ENCODE measurements at places on chromosomes 12 and 14.

DNA sequence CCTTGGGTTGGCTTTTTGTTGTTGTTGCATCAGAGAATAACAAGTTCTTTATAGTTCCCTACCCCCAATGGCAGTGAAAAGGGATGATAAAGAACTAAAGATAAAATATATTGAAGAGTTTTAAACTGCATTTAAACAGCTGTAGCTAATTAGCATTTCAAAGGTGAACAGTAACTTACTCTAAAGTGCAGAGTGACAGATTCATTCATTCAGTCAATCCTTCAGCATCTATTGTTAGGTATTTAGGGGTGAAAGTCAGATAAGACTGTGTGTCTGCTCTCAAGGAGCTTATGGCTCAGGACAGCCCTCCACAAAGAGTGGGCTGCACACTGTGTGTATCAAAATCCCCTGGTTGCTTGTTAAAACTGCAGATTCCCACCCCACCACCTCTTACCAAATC is 146.1 kb downstream of the SSPN start:
- no peak for DNase-seq

DNA sequence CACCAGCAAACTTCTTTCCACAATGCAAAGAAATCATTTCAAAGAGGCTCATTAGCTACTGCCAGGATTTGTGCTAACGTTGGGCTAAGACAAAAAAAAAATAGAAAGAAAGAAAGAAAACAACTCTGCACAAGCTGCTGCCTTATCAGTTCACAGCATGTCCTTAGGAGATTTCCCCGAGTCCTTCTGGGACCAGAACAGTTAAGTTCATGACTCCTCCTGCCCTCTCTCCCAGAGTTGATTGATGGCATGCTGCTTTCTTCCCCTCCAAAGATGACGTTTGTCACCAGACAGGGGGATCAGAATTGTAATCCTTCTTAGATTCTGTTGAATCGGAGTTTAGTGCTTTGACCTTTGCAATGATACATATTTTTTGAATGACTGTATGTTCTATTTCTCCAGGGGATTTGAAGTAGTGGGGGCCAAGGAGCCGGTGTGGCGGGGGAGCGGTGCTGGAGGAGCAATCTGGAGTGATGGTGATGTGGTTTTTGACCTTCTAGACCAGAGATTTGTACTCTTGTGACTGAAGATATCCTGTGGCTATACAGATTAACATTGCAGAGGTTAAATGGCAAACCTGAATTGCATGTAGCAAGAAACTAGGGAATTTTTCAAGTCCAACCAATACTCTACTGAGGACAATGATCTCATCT is 409.2 kb upstream of the TMPO start:
- no peak for DNase-seq

DNA sequence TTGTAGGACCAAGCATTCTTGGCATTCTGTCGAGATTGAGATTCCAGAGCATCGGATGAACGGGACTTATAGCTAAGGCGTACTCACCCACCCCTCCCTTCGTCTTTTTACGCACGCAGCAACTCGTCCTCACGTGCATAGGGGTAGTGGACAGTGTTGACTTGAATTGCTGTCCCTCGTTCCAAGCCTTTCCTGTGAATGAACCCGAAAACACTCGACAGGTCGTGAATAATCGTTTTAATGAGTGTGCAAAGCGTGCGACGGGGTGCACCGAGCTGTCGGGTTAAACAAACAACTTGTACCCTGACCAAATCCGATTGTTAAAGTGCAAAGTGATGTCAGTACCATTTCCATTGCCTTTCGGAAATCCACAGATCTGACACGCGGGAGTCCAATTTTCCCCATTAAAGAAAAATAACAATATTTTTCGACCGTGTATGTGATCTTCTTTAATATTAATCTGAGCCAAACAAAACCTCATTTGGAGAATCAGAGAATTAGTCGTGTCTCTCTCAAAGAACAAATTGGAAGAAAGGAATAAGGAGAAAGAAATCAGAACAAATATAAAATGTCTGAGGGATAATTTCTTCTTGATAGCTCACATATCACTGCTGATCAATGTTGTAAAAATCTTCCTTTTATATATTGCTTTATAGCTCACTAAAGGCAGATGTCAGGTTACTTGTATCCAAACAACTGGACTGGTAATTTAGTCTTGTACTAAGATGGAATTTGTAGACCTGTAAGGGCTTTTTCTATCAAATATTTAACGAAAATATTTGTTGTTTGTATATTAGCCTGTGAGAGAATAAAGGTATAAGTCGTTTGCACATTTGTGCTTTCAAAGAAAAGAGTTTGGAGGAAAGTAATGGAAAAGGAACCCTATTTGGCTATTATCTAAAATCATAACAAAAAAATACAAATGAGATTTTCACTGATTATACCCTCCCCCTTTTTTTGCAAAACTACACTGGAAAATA is 11.8 kb downstream of the FOXG1 start:
- no peak for DNase-seq

- DNase-seq: no peak
Measured at GRCh38 chr12:26379777-26380467, 184.5 kb downstream of the SSPN start.

DNA sequence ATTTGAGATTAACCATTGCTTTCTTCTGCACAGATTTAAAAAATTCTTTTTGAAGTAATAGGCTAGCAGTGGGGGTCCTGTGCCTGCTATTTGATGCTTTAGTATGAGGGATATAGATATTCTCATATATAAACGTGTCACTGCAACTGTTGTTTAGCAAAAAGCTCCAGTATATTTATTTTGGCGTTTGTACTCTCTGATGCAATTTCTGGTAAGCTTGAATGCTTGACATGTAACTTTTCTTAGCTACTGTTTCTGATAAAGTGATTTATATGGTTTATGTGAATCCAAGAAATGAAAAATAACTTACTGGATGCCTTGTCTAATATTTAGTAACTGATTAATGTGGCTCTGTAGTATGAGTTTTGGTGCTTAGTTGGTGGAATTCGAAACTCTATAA is 77.1 kb downstream of the TTLL5 start:
- no peak for DNase-seq

DNA sequence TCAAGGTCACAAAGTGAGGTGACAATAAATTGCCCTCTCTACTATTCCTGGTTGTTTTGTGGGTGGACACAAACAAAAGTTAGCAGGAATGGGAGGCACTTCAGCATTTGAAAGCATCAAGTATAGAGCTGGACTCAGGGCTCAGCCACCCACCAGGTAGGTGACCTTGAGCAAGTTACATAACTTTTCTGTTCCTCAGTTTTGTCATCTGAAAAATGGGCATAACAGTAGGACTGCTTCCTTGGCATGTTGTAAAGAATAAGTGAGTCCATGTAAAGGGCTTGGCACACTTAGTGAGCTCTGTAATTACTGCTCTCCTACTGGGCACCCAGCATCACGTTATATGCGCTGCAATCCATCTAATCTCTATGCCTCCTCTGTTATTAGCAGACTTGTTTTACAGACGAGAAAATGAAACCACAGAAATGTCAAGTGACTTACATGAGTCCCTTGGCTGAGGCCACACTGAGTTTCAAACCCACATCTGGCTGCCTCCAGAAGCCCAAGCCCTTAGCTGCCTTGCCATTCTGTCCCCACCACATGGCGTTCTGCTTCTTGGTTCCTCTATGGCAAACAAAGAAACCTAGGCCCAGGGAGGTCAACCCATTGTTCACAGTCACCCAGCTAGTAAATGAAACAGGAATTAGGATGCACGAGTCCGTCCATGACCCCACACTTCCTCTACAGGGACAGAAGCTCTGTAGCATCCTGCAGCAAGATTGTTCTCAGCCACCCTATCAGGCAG is 63.2 kb upstream of the SLC24A4 start:
- DNase-seq: no peak

DNA sequence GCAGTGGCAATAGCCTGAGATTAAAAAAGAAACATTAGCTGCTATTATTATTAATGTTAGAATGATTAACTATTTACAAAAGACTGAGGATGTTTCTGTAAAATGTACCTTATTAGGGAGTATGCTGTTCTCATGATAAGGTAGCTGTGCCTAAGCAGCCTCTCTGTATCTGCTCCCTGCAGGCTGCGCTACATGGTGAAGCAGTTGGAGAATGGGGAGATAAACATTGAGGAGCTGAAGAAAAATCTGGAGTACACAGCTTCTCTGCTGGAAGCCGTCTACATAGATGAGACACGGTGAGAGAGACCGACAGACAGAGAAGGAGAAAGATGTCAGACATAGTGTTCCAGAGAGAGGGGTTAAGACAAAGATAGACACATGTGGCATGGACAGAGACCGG is 17.4 kb downstream of the PDE1B start:
- DNase-seq: no peak

DNA sequence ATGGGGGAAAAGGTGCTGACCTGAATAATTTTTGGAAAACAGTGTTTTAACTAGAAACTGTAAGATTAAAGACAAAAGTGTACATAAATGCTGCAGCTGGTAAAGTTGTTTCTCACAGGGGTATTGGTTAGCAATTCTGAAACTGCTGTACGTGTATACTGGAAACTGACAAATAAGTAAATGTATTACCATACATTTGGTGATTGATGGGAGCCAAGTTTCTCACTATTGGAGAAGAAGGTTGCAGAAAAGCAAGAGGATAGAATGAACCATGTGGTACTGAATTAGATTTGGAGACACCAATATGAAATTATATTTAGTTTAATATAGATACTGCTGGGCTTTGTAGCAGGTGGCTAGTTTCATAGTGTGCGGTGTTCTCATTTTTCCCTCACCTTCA is 19.6 kb upstream of the FBXO33 start:
- no peak for DNase-seq

- DNase-seq: no peak
Measured at GRCh38 chr14:84483072-84483420, 1046.9 kb upstream of the FLRT2 start.

DNA sequence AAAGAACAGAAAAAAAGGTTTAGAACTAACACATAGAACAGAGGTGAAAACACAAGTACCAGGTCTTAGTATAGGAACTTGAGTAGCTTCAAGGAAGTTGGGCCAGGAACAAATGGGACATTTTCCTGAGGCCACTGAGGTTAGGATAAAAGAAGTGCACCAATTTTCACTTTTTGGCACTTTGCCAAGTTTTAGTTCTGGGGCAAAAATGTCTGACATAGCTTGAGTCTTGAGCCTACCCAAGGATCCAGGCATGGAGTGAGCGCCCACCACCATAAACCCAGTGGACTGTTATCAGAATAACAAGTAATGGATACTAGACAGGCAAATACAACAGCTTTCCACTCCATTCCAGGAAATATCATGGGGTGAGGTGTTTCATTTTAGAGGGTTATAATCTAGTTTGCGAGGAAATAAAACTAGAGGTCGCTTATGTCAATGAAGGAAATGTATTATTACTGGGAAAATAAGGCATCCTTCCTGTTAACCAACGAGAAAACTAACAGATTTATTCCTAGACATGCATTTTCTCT is 199.7 kb upstream of the HMGA2 start:
- no peak for DNase-seq

All from stimulated activated CD8-positive, alpha-beta memory T cell treated with anti-CD3 and anti-CD28 coated beads, Interleukin-2, amount 100 ng/mL, for 1 hour (primary cell).